Esophagus mucosa (tissue), 1 donor: ENCODE measurements at places on chromosomes 5 and 9. TPM values are rescaled to one million over a fixed set of nuclear protein-coding genes. Genes with fewer than 3 reads are reported as not detected.

GRCh38 chr5:84618262-84618661, 233.6 kb upstream of the EDIL3 start:
- ATAC-seq: no peak

Gene NSG2
- not detected for total RNA-seq

- no peak for ATAC-seq
Measured at GRCh38 chr5:166845044-166845443, 1446.4 kb upstream of the WWC1 start.

Gene SPATA31E1
- total RNA-seq: not detected

Gene NUTM2F
- total RNA-seq: not detected

Gene C9orf72
- 6.4 TPM for total RNA-seq

Gene PCDHGC4
- 1.1 TPM for total RNA-seq

Gene SPINK5
- 509 TPM for total RNA-seq

- ATAC-seq: no peak
Measured at GRCh38 chr9:36093384-36093783, 43.1 kb upstream of the GLIPR2 start.

Gene ZNF883
- 1.0 TPM for total RNA-seq

Gene COQ4
- 61.7 TPM for total RNA-seq
